ENCODE measurements at places on chromosomes 7 and 10.

DNA sequence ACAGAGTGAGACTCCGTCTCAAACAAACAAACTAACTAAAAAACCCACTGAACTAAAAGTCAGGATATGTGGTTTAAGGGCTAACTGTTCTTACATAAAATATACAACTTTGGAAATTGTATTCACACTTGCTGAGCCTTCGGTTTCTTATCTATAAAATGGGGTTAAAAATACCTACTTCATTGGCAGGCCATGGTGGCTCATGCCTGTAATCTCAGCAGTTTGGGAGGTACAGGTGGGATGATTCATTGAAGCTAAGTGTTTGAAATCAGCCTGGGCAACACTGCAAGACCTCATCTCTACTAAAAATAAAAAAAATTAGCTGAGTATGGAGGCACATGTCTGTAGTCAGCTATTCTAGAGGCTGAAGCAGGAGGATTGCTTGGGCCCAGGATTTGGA, 115.4 kb upstream of the KLF6 start:
- no peak for DNase-seq

GRCh38 chr7:69208276-69208675, 390.0 kb upstream of the AUTS2 start:
- no peak for DNase-seq

DNA sequence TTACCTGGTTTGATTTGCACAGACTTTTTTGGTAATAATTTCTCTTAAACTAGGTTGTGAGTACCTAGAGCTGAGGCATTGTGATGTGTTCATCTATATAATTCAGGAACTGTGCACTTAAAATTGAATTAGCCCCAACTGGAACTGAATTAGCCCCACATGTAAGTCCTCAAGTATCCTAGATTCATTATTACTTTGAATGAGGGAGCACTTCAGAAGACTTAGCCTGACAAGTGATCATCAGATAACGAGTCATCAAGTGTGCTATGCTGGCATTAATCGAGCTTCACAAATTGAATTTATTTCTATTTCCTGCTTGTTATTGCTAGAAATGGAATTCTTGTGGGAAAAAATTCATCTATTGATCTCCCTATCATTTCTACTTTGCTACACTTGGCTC, 323.4 kb upstream of the SEMA3D start:
- no peak for DNase-seq

DNA sequence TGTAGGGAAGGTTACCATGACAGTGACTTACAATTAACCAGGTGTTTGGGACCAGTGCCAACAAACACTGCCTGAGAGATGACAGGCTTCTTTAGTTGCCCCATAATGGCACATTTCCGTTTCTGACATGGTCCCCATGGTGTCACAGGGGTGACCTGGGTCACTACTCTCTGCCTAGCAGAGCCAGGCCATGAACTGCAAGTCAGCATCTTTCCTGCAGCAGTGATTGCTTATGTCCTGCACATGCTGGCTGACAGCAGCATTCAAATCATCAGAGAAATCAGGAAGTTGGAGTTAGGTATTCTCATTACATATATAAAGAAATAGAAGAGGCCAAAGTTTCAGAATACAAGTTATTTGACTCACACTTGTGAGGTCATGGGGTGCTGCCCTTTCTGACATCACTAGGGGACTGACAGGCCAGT, 47.1 kb upstream of the ZNRF2 start:
- DNase-seq, result no peak

GRCh38 chr7:85464042-85464651, 277.3 kb upstream of the SEMA3D start:
- DNase-seq, result no peak

DNA sequence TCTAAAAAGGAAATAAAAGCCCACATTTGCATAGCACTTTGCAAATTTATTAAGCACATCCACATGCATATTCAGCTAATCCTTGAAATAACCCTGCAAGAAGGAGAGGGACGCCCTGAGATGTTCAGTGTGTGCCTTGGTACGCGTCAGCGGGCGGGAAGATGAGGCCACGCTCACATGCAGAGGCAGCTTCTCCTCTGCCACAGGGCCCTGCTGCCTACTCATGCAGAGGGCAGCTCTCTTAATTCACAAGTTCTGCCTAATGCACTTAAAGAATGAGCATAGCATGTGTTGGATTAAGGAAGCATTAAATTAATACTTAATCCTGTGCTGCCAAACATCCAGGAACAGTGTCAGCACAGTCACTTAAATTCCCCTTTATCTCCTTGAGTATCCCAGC, 132.3 kb downstream of the HECW1 start:
- DNase-seq, result no peak

DNA sequence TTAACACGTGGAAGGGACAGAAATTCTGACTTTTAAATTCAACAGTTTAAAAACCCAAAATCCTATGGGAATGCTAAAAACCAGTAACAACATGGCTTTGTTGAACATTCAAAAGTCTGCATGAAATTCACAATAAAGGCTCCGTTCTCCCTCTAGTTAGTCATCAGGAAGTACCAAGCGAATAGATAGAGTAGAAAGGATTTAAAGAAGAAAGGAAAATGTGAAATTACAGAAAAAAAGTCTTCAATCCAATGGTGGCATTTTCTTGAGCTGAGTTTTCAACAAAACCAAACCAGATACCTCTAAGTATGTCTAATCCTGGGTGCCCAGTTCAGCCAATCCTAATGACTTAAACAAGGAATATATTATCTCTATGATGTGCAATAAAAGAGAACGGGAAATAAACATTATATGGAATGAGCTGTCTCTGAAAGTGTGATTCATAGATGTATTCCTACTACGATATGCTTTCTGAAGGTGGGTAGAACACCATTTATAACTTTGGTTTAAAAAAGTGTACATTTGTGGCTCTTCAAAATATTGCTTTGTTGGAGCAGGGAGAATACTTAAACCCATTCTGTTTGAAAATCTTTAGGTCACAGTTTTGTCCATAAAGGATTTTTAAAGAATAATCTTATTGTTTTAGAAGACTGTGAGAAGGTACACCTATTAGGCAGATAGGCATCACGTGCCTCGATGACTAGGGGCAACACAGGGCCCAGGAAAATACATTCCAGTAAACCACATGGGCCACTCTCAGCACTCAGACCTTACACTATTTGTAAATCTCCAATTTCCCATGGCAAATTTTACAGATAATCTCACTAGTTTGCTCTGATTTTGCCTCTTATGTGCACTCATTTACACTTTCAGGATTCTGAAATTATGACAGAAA, 87.7 kb downstream of the CUBN start:
- DNase-seq, result no peak

DNA sequence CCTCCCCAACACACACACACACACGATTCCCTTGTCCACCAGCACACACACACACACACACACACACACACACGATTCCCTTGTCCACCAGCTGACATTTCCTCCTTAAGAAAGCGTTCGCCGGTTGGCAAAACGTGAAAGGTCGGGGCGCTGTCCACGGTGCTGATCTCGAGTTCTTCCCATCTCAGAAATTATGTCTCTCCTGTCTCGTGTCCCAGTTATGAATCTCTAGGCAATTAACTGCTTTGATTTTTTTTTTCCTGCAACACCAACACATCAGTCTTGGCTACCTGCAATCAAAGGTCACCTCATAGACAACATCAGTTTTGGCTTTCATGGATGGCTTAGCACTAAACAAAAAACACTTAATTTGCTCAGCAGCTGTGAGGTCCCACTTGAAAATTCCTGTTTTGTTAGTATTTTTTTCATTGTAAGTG, 1.9 kb downstream of the INA start:
- peak; percentile 22 for DNase-seq

- DNase-seq, result no peak
These were observed 101.7 kb downstream of the ICA1 start for GRCh38 chr7:8160250-8160649.

DNA sequence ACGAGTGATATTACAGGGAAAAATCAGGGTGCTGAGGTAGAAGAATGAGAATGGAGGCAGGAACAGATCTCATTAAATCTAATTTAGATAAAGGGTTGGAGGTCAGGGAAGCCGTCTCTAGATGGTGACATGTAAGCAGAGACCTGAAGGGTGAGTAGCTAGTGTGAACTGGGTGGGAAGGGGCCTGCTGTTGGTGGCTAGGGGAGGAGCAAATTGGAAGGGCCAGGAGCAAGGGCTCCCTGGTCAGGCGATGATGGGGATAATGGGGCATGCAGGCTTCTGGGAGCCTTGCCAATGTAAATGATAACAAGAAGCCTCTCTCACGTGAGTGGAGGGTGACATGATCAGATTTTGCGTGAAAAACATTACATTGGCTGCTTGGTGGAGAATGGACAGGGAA, 76.3 kb downstream of the WDFY4 start:
- DNase-seq, result no peak

GRCh38 chr7:99693100-99693426, 13.3 kb upstream of the CYP3A5 start:
- DNase-seq, result no peak

GRCh38 chr10:110425684-110426293, 71.9 kb upstream of the DUSP5 start:
- no peak for DNase-seq

GRCh38 chr7:134777908-134778580, 1.4 kb upstream of the CALD1 start:
- DNase-seq, result no peak

DNA sequence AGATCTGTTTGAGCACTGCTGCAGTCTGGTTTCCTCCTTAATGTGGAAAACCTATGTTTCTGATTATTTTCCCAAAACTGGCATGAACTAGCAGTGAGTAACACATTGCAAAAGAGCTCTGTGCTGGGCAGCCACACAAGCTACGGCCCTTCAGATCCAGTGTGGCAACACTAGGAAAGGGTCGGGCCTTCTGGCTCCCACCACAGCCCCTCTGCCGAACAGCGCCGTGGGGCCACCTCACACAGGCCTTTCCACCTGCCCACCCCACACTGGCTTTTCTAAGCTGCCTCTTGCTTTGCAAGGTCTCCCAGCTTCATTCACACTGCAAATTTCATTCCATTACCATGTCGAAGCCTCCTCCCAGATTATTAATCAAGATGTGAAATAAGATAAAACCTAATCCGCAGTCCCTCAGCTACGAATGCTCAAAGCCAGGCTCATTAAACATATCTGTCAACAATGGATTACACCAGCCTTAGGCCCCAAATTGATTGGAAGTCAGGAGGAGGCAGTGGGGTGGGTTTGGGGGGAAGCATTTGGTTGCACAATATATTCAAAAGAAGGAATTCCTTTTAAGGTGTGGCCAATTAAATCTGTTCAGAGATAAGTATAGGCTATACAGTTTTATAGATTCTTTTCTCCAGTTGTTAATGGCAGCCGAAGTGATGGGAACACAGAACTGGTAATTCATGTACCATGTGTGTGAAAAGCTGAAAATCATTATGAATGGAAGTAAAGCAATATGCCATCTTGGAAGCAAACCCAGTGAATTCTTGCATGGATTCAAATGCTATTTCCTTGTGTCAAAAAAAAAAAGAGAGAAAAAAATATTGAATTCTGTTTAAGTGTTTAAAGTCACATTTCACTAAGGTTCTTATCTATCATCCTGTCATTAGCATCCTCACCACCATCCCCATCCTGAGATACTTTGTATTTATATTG, 223.7 kb downstream of the MTERF1 start:
- no peak for DNase-seq

DNA sequence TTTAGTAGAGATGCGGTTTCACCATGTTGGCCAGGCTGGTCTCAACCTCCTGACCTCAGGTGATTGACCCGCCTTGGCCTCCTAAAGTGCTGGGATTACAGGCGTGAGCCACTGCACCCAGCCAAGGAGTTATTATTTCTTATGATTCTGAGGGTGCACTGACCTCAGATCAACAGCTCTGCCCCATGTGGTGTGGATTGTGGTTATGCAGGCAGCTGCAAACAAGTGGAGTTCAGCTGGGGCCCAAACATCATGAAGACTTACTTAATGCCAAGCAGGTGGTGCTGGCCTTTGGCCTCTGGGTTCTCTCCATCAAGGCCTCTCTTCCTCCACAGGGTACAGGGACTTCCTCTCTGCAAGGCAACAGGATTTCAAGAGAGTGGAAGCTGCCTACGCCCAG, 45.1 kb upstream of the OPTN start:
- DNase-seq, result no peak

DNA sequence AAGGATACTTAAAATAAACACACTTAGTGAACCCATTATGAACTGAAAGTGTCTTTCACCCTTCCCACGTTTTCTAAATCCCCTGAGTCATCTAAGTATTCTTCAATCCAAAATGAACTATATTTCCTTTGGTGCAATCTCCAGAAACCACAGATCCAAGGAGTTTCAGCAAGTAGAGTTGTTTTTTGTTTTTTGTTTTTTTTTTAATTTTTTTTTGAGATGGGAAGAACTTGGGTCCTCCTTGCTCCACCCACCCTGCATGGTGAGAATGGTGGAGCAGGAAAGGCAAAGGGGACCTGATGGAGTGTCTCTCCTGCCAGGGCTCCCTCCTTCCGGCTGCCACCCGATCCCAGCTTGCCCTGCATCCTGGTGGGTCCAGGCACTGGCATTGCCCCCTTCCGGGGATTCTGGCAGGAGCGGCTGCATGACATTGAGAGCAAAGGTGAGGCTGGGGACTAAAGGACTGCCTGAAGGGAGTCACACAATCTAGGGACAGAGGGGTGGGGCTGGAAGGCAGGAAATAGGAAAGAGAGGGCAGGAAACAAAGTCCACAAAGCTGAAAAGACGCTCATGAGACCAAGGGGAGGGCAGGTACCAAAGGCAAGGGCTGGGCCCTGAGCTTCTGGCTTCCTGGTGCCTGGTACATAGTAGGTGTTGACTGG, 12.1 kb downstream of the ATG9B start:
- DNase-seq, result no peak

DNA sequence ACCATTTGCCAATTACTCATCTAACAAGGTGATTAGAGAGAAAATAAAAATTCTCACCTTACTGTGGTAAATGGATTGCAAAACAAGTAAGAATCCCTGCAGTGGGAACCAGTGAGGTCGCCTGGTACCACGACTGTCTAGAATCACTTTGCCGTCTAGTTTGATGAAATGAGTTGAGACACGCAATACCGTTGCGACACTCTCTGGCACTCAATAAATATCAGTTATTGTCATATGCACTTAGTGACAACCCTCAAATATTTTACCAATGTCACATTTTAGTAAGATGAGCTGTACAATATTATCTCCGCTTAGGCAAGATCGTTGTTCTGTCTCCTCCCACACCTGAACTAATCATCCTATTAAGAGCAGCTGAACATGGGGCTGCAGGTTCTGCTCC, 114.4 kb upstream of the ADARB2 start:
- no peak for DNase-seq

GRCh38 chr7:145557805-145558204, 558.8 kb upstream of the CNTNAP2 start:
- no peak for DNase-seq

DNA sequence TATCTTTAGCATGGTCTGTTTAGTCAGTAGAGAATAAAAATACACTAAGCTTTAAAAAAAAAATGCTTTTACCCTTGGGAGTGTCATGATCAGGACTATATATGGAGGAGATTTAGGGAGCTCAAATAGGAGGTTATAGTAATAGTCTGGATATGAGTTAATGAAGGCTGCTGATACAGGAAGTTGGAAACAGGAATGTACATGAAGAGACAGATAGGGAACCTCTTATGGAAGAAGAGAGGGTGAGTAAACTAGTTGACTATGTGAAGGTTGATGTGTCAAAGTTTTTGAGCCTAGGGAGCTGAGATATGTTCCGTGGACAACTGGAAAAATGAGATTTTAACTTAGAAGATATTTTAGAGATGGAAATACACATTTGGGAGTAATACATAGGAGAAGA, 472.0 kb upstream of the FZD8 start:
- no peak for DNase-seq

GRCh38 chr10:43254199-43254730, 12.6 kb downstream of the RASGEF1A start:
- DNase-seq, result no peak

Data from stimulated activated CD4-positive, alpha-beta T cell treated with anti-CD3 and anti-CD28 coated beads, Interleukin-1b, Interleukin-23, amount 100 ng/mL, for 24 hours (primary cell).